ENCODE measurements at places on chromosomes 3 and 15.

GRCh38 chr15:88498996-88499395 is 31.5 kb downstream of the MRPS11 start:
- DNase-seq = no peak

DNA sequence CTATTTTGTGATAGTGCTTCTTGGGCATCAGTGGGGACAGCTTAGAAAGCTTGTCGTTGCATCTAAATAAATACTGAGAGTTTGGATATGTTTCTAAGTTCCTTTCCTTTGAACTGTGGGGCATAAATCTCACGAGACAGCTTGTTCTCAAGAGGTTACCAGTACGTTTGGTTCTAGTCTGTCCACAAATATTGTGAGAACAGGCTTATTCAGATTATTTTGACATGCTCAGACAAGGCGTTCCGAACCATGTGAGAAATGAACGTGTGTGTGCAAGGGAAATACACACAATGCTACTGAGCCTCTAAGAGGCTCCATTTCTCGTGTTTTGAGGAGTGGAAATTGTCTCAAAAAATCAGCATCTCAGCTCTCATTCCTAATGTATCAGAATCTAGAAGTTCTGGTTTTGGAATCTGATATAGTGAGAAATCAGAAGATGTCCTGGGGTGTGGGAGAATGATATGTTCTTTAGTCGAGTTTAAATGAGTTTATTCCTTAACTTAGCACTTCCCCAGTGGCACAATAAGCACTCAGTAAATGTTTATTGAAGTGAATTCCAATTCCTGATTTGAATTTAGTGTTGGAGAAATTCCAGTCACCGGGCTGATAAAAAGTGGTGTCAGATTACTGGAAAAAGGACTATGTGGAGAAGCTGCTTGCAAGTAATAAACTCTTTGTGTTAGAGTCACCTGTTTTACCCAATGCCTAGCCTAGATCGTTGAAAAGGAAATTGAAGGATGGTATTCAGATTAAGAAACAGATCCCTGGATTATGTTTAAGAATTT is 481.5 kb downstream of the LPP start:
- no peak for DNase-seq

DNA sequence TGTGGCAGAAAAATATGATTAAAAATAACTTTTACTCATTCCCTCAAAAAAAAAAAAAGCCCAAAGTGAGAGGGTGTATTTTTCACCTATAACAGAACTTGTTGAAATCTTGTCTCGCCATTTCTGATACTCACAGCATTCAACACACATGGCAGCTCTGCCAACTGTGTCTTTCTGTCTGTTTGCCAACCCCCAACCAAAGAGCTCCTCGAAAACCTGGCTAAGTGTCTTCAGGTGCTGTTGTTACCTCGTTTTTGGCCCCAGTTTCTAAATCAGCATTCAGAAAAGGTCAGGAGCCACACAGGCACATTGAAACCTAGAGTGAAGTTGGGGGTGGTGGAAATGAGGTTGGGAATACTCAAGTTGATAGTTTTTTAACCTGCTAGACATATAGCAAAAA is 123.5 kb downstream of the TMEM108 start:
- DNase-seq = no peak

DNA sequence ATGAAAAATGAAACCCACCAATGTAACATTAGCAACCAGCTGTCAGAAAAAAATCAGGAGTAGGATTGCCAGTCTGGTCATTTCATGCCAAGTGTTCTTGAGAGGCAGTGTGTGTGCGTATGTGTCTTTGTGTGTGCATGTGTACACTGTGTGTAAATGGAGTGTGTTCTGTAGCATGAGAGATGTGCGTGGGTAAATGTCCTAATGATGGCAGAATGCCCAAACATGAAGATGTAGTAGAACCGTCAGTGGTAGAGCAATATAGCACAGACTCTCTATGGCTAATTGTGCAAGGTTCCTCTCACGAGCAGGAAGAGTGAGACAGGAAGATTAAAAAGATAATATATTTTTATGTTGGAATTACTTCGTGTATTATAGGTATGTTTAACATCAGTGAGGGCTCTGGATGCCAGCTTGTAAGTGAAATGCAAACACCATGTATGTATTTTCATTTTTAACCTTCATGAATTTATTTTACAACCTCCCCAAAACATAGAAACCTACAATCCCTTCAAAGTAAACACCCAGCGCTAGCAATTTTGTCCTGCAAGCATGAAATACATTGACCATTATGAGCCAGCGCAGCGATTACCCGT is 1038.7 kb downstream of the IGSF11 start:
- no peak for DNase-seq

GRCh38 chr3:196735751-196736150 is 3.9 kb upstream of the PAK2 start:
- DNase-seq = no peak

GRCh38 chr3:172046268-172046915 is 7.0 kb downstream of the FNDC3B start:
- no peak for DNase-seq

DNA sequence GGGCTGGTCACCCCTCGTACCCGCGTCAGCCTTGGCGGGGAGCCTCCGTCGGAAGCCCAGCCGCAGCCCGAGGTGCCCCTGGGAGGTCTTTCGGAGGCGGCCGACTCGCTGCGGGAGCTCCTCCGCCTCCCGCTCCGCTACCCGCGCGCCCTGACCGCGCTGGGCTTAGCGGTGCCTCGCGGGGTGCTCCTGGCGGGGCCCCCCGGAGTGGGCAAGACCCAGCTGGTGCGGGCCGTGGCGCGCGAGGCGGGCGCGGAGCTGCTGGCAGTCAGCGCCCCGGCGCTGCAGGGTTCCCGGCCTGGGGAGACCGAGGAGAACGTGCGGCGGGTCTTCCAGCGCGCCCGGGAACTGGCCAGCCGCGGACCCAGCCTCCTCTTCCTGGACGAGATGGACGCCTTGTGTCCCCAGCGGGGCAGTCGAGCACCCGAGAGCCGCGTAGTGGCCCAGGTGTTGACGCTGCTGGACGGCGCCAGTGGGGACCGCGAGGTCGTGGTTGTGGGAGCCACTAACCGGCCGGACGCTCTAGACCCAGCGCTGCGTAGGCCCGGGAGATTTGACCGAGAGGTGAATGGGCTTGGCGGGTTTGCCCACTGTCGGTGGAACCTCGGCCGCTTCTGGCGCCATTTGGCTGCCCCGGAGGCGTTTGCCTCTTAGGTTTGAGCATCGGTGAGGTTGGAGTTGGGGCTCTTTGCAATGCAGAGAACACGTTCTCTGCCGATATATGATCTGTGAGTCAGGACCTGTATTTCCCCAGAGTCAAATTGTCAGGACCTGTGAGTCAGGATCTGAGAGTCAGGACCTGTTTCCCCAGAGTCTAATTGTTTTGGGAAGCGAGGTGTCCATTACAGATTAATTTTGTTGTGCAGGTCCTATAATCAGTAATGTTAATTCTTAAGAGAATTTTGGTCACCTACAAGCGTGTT is 24.9 kb upstream of the GATM start:
- no peak for DNase-seq

DNA sequence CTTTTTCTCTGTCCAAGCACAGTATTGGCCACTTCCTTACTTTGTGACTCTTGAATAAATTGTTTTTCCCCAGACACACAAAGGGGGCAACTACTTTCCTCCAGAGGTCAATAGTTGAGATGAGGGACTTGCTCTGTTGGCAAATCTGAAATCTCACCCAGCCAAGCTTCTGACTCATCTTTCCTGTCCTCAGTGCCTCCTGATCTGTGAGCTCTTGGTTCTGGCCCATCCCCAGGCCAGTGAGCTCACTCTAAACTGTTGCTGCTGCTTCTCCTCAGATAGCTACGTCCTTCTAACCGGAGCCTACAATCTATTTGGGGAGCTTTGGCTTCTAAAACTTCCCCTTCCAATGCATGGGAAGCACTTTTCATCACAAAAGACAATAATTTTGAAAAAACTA is 50.0 kb upstream of the NMD3 start:
- no peak for DNase-seq

- DNase-seq = no peak
These were observed 4.8 kb downstream of the KLF13 start for GRCh38 chr15:31331389-31331788.

GRCh38 chr3:71366988-71367604 is 216.4 kb downstream of the FOXP1 start:
- DNase-seq = no peak

GRCh38 chr3:42778644-42779043 is 5.6 kb upstream of the CCDC13 start:
- no peak for DNase-seq

DNA sequence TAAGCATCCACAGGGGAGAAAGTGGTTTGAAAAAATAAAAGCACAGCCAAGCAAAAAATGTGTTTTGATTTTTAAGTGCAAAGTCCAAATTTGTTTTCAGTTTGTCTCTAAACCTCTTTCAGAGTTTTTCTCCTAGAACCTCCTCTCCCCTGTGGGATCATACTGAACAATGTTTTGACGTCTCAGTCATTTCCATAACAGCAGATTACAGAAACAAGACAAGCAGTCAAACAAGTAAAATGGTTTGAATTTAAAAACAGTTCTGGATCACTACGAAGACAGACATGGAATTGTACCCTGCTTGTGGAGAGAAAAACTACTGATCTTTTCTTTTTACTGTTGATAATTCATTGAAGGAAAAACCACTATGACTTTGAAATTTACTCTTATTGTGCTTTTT is 245.7 kb upstream of the CNTN4 start:
- no peak for DNase-seq

GRCh38 chr15:35740761-35741160 is 194.8 kb upstream of the DPH6 start:
- DNase-seq = no peak
